Neural crest cell (in vitro differentiated cells): ENCODE measurements at places on chromosomes 1 and 21.

GRCh38 chr1:243452092-243452491, 196.3 kb downstream of the SDCCAG8 start:
- DNase-seq: no peak

- peak; percentile 39 for DNase-seq
Measured at GRCh38 chr1:26359981-26360806, 6.3 kb upstream of the CRYBG2 start.

GRCh38 chr1:47507881-47508701, 70.2 kb downstream of the FOXD2 start:
- DNase-seq: peak; percentile 50

GRCh38 chr21:25967181-25967900, 203.2 kb downstream of the APP start:
- no peak for DNase-seq

- no peak for DNase-seq
Measured at GRCh38 chr1:227305894-227306626, 12.2 kb downstream of the CDC42BPA start.

DNA sequence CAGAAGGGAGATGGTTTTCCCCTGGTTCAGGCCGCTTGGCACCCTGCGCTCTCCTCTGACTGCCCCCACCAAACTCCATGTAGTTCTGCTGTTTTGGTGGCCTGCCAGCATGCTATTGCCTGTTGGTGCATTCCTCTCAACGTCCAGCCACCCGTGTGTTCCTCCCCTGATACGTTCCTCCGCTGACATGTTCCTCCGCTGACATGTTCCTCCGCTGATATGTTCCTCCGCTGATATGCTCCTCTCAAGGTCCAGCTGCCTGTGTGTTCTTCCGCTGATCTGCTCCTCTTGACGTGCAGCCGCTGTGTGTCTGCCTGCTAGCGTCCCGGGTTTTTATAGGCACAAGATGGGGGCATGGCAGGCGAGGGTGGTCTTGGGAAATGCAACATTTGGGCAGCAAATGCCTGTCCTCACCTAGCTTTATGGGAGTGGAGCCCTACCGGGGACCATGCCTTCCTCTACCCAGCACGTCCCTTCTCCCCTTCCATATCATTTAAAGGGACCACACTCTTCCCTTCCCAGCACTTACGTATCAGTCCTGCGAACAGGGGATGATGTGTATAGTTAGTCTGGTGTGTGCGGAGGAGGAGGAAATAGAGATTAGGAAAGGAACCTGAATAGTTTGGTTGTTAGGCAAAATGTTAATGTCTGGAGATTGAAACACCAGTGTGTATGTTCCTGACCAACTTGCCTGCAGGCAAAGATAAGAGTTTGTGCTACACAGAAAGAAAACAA, 40.6 kb upstream of the PLA2G5 start:
- DNase-seq: no peak

GRCh38 chr1:20259646-20260045, 31.0 kb upstream of the VWA5B1 start:
- no peak for DNase-seq

DNA sequence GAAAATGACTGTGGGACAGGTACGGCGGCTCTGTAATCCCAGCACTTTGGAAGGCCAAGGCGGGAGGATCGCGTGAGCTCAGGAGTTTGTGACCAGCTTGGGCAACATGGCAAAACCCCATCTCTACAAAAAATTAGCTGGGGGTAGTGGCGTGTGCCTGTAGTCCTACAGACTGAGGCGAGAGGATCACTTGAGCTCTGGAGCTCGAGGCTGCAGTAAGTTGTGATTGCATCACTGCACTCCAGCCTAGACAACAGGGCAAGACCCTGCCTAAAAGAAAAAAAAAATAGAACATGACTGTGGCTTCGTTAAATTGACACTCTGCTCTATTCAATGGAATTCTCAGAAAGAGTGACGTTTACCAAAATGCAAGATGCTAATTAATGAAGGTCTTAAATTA, 3.9 kb upstream of the DBT start:
- DNase-seq: no peak

DNA sequence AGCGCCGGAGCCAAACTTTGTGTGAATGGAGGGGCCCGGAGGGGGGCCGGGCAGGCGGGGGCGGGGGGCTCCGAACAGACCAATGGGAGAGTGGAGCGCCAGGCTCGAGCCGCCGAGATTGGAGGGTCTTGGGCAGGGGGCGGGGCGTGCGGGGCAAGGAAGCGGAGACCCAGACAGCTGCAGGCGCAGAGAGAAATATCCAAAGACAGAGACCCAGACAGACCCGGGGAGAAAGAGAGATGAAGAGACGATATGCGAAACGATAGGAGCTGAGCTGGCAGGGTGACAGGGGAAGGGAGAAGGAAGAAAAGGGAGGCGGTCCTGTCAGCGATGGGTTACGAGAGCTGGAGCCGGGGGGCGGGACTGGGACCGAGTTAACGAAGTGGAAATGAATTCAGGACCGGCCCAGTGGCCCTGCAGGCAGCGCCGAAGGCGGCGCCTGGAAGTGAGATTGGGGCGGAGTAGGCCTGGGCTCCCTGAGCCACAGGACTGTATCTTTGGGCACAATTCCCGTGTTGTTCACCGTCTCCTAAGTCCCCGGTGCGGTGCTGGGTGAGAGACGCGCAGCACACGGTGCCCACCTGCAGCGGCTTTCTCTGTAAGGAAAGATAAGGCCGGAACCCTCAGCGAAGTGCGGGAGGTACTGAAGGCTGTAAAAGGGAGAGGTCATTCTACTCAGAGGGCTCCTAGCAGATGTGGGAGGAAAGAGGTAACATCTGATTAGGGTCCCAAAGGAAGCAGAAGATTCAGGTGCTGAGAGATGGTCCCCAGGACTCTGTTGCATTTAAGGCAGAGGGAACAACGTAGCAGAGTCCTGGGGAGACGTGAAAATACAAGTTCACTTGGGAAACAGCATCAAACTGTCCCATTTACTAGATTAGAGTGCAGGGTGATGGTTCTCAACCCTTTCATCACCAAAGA, 543 bp upstream of the KCNJ10 start:
- peak; percentile 74 for DNase-seq

DNA sequence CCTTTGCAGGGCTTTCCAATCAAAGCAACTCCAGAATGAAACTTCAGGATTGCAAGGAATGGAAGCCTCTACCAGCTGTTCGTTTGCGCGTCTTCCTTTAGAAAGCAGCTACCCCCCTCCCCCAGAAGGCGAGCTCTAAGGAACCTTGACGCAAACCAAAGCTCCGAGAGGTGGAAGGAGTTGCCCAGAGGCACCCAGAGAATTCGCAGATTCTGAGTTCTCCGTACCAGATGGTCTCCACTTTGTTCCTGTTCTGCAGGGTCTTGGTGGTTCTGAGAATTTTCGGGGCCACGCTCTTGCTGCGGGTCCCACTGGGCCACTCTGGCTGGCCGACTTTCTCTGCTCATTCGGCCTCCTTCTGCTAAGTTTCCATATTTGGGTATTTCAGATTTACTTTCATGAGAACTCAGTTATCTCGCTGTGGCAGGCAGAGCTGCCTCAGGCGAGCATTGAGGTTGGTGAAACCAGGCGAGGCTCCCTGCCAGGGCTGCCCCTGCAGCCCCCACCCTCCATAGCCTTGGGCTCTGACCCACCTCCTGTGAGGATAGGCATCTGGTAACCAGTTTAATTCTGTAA, 801 bp downstream of the TRAF5 start:
- DNase-seq: no peak

- no peak for DNase-seq
Measured at GRCh38 chr1:41427916-41428737, 56.4 kb downstream of the EDN2 start.

DNA sequence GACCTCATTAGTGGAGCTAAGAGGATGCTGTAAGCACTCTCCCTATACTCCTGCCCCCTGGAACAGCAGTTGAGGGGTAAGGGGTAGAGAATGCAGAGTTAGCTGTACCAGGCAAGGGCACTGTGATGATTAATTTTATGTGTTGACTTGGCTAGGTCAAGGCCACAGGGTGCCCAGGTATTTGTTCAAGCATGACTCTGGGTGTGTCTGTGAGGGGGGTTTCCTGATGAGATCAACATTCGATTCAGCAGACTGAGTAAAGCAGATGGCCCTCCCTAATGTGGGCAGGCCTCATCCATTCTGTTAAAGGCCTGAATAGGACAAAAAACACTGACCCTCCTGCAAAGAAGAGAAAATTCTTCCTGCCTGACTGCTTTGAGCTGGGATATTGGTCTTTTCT, 110.8 kb downstream of the KCND3 start:
- no peak for DNase-seq

DNA sequence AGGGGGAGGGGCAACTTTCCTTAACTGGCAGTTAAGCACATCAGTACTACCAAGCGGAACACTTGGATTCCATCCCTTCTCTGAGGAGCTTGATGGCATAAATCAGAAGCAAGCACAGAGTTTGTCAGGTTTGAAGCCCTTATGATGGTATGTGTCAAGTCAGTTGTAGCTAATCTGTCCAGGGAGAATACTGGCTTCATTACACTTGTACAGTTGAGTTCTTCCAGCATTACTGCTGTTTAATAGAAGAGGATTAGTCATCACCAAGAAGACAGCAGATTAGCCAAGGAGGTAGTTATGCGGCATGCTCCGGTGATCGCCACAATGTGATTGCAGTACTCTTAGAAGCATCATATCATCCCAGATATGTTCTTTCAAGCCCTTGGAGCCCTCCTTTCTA, 2.1 kb upstream of the TDRD5 start:
- no peak for DNase-seq

- DNase-seq: no peak
Measured at GRCh38 chr1:116178837-116179236, 67.6 kb downstream of the MAB21L3 start.

- no peak for DNase-seq
Measured at GRCh38 chr1:182993746-182994145, 29.5 kb upstream of the LAMC1 start.

DNA sequence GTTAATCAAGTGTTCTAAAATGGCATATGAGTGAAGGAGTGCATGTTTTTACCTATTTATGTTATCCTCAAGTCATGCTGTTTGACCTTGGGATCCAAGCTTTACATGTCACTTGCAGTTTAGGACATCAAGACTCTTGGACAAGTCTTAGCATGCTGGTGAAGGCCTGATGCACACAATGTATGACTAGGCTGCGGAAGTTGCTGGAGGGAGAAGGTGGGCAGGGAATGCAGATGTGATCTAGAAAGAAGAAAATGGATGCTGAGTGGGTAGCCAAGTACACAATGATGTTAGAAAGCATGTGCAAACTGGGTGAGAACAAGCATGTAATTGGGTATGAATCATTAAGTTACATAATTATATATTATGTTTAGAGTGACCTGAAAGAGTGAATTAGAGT, 301.8 kb downstream of the BRINP2 start:
- DNase-seq: no peak

DNA sequence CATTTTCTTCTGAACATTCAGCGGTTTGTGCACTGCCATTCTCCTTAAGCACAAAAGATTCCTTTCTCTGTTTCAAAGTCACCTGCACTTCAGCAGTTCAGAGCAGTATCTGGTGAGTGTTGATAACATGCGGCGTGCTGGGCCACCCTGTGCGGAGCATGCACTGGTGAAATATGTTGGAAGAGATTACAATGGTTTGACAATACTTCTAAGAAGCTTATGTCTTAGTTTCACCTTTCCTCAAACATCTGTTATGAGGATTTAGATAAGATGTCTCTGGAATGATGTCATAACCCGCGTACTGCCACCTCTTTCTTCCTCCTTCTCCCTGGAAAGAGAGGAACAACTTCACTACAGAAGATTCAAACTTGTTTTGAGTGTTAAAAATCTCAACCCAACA, 650.3 kb downstream of the AJAP1 start:
- no peak for DNase-seq

DNA sequence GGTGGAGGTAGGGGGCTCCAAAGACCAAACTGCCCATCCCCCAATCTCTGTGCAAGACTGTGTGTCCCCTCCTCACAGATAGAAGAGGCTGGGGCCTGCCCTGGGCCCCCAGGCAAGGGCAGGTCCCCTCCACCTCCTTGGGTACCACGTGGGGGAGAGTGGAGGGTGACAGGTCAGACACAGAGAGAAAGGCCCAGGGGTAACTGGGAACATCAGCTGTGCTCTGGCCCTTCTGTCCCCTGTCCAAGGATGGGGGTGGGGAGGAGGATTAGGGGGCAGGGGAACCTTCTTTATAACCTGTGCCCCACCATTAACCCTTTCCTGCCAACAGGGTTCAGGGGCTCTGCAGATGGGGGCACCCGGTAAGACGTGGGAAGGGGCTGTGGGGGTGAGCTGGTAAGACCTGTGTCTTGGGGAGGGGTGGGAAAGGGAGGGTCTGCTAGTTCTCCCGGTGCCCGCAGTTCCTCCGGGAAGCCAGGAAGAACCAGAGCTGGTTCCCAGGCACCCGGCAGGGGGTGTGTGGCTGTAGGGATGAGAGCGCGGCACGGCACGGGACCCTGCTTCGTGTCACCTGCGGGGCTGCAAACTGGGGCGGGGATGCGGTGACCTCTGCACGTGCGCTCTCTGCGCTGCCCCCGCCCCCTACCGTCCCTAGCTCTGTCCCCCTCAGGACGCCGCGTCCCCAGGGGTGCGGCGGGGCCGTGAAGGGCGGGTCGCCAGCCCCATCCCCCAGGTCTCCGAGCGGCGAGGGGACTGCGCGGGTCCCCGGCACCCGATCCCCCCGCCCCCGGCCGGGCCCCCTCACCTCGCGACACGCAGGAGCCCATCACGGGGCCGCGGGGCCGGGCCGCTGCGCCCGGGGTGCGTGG, 601 bp downstream of the FAM131C start:
- no peak for DNase-seq
